ENCODE measurements at places on chromosomes 16 and 17.

DNA sequence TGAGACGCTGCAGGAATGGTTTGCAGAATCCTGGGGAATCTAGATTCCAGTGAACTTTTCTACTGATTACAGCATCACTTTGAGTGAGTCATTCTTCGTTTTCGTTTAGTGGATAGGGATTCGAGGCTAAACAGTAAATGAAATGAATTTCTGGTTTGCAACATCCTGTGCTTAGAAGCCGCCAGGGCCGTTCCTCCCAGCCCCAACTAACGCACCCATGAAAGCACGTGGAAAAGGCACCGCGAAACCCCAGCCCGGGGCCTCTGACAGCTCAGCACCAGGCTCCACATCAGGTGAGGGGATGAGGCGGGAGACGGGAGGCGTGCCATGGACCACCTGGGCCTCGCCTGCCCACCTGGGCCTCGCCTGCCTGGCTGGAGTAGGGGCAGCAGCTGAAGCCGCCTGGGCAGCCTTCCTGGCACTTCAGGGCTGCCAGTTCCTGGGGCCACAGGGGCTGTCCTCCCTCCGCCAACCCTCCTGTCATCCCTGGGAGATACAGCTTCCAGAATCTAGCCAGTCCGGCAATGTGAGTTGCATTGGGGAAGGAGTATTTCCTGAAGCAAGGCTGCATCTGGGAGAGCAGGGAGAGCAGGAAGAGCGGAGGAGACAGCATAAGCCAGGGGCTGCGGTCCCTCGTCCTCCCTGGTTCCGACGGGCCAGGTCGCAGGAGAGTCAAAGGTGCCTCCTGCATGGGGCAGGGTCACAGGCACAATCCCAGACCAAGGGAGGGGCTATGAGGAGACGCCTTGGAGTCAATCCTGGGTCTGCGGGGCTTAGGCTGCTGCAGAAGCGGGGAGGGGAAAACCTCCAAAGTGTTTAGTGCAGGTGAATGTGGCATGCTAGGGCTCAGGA lies 78.4 kb downstream of the RPH3AL start:
- DNase-seq = no peak

- no peak for DNase-seq
These were observed 4.1 kb downstream of the NEURL4 start for GRCh38 chr17:7325031-7325528.

DNA sequence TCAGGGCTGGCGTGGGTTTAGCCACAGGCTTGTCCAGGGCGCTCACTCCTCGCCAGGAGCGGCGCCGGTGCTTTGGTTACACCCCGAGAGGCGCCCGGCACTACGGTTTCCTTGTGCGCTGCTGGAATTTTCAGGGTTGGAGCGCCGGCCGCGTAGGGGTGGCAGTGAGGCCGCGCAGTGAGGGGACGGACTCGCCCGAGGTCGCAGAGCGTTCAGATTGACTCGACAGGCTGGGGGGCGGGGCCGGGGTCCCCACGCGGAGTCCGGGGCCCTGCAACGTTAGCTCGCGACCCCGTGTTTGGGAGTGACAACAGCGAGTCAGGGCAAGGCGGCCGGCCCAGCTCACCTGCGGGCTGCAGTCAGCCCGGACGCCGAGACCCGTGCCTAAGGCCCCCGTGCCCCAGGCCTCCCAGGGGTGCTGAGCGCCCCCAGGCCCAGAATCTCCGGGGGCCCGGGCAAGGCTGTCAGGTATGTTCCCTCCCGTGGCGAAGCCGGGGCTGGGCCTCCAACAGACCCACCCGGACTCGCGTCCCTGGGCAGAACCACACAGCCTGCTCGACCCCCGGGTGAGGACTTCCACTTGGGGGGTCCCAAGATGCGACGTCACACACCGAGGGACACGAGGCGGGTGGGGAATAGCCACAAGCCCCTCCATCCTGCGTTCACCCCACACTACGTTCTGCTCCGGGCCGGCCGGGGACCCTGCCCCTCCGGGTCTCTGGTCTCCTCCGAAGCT lies 1.3 kb upstream of the ACTG1 start:
- DNase-seq = peak; percentile 80

DNA sequence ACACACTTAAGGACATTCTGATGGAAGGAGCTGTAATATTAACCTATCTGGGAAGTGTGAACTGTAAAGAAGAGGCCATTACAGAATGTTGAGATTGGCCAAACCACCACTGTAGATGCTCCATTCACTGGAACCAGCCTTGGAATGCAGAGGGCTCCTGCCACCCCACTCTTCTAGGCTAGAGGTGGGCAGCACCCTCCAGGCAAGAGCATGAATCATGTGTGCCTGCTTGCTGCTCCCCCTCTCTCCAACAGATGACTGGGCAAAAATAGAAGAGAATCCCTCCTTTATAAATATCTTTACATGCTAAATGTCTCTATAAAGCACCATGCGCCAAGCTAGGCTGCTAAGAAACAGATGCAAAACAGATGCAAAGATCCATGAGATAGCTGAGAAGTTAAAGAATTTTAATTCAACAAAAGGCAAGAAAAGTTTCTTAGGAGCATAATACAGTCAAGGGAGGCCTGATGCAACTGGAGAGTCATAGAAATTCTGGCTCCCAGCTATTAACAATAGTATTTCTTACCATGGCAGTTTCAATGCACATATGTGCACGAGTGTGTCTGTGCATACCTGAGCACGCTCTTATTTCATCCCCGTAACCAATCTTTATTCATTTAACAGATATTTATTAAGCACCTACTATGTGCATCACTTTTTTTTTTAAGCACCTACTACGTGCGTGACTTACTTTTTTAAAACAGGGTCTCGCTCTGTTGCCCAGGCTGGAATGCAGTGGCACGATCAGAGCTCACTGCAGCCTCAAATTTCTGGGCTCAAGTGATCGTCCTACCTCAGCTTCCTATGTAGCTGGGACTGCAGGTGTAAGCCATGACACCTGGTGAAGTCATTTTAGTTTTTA lies 53.6 kb downstream of the GRIN2A start:
- DNase-seq = peak; percentile 41

GRCh38 chr16:2214719-2214968 lies at the start of gene PGP:
PGP (minus strand) TSS chr16:2214840; CDS start chr16:2214777, 63 bp downstream.
- DNase-seq = no peak

GRCh38 chr16:31016018-31016417 lies 5.6 kb upstream of the STX1B start:
- DNase-seq = no peak

DNA sequence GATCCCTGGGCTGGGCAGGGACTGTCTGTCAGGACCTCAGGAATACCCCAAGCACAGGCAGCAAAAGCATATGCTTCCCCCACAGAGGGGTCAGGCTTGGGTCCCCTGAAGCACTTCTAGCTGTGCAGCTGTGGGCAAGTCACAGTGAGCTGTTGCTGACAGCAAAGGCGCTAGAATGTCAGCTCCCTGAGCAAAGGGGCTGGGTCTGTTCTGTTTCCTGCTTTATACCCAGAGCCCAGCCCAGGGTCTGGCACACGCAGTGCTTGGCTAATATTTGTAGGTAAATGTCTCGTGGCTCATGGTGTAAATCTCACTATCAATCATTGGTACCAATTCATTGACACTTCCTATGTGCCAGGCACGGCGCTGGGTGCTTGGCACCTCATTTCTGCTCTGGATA lies 16.6 kb upstream of the MPRIP start:
- DNase-seq = peak; percentile 56

- DNase-seq = no peak
These were observed 37.2 kb upstream of the BCAR1 start for GRCh38 chr16:75288596-75289120.

DNA sequence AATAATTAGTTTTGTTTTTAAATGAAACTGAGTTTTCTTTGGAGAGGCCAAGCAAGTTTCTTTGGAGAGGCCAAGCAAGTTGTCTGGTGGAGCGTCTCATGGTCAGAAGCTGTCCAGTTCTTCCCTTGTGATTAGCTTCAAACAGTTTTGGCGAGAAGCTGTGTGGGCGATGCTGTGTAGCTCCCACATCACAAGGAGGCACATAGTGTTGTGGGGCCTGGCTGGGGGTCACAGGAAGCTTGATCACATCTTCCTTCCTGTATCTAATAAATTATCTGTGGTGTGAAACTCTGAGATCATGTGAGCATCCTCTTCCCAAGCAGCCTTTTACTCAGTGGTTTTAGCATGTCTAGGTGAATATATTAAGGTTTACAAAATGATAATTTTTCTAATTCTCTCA lies 33.9 kb downstream of the SPECC1 start:
- no peak for DNase-seq

GRCh38 chr17:37187262-37187661 lies 188.5 kb upstream of the C17orf78 start:
- DNase-seq = no peak

DNA sequence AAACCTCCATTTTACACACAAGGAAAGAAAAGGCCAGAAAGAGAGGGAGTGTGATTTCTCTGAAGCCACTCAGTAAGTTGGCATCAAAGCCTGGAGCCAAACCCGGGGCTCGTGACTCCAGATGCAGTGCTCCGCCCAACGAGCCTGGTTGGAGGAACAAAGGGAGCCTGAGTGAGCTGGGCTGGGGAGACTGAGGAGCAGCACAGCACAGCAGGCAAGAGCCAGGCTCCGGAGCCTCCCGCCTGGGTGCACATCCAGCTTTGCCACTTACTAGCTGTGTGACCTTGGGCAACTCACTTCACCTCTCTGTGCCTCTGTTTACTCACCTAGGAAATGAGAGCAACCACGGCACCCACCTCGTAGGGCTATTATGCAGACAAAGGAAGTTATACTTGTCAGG lies 5.6 kb downstream of the GSG1L start:
- no peak for DNase-seq

DNA sequence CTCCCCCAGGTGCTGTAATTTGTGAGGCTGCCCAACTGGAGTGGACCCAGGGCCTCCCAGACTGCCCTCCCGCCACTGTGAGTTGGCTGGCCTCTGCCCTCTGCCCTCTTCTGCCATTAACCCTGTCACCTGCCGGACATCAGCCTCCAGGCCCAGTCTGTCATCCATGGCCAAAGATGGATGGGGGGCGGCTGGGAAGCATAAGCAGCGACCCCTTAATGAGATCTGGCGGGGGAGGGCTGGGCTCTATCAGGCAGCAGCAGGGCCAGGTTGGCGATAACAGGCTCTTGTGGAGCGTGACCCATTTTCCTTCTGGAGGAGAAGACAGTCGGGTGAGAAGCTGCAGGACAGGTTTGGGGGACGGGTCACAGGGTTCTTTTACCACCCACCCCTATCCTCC lies 25.3 kb downstream of the CDK5RAP3 start:
- DNase-seq = no peak

All from tongue (tissue), 3 donors.